ENCODE measurements at places on chromosomes 3 and 15.

DNA sequence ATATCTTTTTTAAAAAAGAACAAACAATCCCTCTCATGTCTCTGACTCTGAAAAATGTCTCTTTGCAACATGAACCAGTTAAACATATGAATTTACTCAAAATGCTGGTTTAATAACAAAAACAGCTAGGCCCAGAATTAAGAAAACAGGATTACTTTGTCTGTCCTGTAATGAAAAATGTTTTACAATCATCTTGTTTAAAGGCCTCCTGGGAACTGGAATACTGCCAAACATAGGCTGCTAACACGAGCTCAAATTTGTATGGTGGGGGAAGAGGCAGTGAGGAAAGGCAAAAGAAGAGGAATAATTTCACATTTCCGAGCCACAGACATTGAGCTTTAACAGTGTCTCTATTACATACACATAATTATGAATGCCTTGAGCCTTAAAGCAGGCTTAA lies 61.7 kb upstream of the PPIB start:
- DNase-seq: no peak

DNA sequence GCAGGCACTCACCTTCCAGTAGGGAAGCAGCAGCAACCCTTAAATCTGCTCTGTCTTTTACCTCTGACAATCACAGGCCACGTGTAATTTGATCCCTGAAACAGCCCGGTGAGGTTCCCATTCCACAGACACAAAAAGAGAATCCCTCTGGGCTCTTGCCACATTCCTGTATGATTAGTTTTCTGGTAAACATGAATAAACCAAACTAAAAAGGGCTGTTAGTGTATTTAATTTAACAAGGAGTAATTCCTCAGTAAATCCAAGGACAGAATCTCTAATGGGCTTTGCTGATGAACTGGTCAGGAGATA lies 186.9 kb downstream of the FAM43A start:
- no peak for DNase-seq

DNA sequence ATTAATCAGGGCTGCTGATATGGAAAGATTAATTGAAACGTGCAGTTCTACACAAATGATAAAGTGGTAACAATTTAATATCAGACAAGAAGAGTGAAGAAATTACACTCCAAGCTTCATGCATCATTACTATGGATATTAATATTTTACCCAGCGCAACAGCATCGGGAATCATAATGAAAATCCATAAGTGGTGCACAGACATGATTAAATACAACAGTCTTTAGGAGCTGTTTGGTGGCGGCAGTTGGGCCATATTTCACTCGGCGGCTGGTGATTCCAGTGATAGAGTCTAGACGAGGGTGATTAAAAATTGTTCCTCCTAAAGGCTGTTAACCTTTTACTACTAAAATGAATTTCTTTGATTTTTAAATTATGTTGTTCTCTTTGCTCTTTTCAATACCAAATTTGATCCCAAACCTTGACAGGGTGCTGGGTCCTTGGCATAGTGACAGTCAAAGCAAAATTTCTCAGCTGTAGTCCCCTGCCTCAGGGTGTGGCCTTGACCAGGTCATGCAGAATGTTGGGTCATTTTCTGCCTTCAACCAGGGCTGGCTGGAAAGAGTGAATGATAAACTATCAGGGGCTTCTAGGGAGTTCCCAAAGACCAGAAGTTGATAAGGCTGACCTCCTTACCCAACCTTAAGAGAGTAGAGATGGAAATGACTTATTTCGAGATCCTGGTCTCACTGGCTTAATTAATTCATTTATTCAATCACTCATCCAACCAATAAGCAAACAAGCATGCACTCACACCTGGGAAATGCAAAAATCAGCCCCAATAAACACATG lies 392.0 kb downstream of the IL20RB start:
- DNase-seq: no peak

- no peak for DNase-seq
These were observed 16.4 kb upstream of the ALAS1 start for GRCh38 chr3:52181543-52181942.

GRCh38 chr15:88479169-88479568 lies 11.7 kb downstream of the MRPS11 start:
- no peak for DNase-seq

- DNase-seq: no peak
These were observed 74.0 kb upstream of the SNRPA1 start for GRCh38 chr15:101368861-101369642.

DNA sequence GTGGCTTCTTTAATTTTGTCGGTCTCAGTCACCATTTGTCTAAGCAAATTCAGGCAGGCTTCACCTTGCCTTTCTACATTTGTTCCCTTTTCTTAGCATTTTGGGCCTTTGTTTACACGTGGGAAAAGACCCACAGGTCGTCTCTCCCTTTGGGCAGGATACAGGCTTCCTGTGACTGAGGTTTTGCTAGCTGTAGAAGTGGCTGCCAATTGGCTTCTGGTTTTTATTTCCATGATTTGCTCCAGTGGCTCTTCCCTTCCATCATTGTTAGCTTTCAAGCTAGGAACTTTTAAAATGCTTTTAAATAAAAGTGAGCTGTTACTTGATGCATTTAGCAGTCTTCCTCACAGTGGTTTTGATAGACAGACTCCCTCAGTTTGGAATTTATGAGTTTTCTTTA lies 37.3 kb downstream of the MLH1 start:
- no peak for DNase-seq

DNA sequence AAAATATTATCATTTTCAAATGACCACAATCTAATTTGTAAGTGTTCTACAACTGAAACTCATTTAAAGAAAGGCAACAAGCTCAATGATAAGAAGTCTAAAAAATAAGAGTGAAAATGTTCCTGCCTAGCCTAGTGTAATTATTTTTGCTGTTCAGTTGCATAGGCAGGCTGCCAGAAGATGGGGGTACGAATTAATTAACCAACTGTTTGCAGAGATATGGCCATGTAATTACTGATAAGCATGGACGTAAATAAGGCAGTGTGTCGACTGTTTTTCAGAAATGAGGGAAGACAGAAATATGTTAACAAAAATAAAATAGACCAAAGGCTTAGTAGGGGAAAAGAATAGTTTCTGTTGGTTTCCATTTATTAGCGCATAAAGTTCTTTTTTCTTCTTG lies 24.7 kb upstream of the SCAANT1 start:
- no peak for DNase-seq

DNA sequence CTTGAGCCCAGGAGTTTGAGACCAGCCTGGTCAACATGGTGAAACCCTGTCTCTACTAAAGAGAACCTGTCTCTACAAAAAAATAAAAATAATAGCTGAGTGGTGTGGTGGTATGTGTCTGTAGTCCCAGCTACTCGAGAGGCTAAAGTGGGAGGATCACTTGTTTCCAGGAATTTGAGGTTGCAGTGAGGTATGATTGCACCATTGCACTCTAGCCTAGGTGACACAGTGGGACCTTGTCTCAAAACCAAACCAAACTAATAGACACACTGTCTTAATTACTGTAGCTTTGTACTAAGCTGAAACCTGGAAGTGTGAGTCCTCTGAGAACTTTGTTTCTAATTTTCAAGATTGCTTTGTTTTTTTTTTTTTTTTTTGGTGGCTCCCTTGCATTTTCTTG lies 30.4 kb downstream of the MGA start:
- no peak for DNase-seq

DNA sequence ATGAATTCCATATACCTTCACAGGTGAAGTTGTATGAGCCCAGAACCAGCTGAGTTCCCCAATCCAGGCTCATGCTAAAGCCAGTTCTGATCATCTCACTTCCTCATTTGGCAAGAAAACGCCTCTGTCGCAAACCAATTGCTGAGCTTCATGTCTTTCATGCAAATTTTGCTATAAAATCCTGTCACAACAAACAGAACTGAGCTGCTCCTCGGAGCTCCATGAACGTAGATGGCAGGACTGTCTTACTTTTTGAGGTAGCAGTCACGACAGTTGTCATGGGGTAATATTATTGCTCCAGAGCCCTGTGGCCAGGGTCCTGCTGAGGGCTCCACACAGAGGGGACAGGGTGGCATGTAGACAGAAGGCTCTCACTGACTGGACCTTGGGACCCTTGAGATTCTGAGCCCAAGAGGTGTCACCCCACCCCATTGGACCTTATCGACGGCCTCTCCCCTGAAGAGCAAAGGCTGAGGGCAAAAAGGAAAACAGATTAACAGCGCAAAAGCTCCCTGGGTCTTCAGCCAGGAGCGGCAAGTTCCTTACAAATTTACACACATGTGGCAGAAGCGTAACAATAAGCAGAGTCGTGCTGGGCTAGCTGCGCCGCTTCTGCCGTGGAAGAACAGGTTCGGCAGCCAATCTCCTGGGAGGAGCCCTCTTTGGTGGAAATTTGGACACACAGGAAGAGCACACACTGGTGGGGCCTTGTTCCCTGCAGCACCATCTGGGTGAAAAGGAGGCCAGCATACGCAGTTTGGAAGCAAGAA lies 249.2 kb downstream of the OPA1 start:
- no peak for DNase-seq

- no peak for DNase-seq
These were observed 28.4 kb upstream of the MEF2A start for GRCh38 chr15:99537344-99537743.

- DNase-seq: no peak
These were observed 94.7 kb downstream of the OCA2 start for GRCh38 chr15:28004143-28005003.

- DNase-seq: no peak
These were observed 29.7 kb upstream of the HHATL start for GRCh38 chr3:42732196-42732828.

DNA sequence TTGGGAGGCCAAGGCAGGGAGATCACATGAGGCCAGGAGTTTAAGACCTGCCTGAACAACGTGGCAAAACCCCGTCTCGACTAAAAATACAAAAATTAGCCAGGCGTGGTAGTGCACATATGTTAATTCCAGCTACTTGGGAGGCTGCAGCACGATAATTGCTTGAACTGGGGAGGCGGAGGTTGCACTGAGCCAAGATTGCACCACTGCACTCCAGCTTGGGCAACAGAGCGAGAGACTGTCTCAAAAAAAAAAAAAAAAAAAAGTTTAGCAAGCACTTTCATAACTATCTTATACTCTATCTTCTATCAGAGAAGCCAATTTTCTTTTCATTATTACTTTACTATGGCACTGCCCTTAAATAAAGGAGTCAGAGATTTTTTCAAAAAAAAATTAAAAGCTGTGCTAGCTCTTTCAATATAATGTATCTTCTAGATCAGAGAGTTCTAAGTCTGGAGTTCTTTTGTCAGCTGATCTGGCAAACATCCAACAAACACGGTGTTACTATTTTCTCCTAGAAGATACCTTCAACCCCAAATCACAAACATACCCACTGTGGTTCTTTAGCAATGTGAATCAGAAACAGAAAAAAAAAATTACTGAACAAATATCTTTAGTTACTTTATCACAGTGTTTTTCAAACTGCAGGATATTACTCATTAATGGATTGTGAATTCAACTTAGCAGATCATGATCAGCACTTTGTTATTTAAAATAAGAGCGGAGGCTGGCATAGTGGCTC lies 3.0 kb downstream of the ZNF770 start:
- no peak for DNase-seq

Measured in activated CD8-positive, alpha-beta memory T cell treated with anti-CD3 and anti-CD28 coated beads for 48 hours (primary cell).